GM18507 (cell line): ENCODE measurements at places on chromosomes 5 and 9.

- DNase-seq: no peak
Observed at GRCh38 chr9:95678759-95679158, 162.0 kb upstream of the PTCH1 start.

GRCh38 chr9:406886-407654 is 192.4 kb downstream of the DOCK8 start:
- no peak for DNase-seq

DNA sequence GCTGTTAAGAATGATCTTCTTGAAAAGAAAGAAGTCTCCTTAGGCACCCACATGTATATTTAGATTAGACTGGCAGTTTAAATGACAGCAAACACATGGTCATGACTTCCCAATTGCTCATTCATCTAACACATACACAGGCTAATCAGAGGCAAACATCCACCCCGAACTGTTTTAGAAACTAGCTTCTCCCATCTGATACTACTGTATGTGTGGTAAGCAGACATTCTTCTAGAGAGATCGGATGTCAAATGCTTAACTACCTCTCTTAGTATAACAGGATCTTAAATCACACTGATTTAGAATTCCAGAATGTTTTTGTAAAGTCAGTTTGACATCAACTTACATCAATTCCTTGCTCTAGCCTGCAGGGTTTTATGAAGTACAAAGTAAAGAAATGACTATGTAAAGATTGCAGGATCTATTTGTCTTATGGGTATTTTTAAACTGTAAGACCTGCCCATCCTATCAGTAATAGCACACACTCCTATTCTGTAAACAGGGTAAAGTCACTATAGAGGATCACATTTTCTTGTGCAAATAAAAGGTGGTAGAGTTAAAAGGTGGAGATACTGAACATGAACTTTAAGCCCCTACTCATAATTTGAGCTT is 239.7 kb downstream of the MLLT3 start:
- DNase-seq: no peak

GRCh38 chr5:135399794-135400542 is 937 bp upstream of the MACROH2A1 start:
- DNase-seq: no peak

DNA sequence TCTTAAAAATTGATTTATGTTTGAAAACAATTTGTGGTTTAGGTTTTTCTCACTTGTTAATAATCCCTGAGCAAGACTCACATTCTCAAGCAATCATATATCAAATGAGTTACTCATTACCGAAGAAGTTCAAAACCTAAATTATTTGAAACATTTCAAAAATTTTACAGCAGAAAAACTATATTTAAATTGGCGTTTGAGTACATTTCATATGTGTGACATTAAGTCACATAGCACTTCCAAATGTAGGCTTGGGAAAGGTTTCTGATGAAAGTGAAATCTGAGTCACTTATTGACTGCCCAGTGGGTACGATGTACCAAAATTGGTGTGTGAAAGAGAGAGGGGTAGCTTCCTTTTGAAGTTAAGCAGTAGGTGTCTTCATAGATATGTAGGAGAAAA is 411.4 kb upstream of the SGCD start:
- no peak for DNase-seq

DNA sequence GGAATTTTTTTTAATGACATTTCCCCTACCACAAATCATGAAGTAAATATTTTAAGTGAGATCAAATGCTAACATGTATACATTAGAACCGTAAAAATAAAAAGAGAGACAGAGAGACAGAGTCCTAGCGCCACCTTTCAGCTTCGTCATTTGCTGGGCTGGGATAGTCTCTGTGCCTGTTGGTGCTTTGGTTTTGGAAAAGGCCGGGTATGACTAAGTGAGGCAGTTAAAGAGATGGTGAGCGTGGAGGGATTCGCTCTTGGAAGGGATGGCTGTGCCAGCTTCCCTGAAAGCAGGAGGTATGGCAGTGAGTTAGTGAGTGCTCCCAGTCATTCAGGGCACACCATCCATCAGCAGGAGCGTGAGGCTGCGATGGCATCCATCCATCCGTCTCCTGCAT is 729.6 kb upstream of the WWC1 start:
- no peak for DNase-seq

GRCh38 chr5:40365342-40366330 is 314.1 kb upstream of the PTGER4 start:
- DNase-seq: no peak

DNA sequence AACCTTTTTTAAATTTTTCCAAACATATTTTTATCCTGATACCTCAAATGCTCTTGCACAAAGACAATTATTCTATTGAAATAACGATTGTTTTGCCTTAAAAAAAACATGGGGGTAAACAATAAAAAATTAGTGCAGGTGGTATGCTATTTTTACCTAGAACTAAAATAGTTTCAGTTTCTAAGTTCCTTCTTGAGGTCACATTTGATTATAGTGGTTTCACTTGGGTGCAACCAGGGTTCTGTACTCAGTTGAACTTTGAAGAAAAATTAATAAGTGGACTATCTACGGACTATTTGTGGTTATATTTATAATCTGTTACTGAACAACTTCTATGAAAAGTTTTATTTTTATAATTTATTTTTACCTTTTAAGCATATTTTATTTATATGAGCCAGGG is 387.1 kb upstream of the IZUMO3 start:
- DNase-seq: no peak

GRCh38 chr9:70347046-70347445 is 67.4 kb downstream of the KLF9 start:
- DNase-seq: no peak

GRCh38 chr5:136279314-136279713 is 86.0 kb downstream of the TRPC7 start:
- no peak for DNase-seq

DNA sequence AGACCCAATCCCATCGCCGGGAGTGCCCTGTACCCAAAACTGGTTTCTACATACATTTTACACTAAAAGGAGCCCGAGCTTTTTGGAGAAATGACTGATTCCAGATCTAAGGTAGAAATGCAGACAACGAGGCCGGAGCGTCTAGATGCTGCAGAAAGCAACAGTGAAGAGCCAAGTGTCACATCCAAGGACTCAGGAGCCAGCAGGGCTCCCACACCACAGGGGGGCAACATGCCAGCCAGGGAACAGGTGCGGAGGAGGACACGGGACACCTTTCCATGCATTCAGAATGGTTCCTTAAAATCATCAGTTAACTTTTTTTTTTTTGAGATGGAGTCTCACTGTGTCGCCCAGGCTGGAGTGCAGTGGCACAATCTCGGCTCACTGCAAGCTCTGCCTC is 23.1 kb upstream of the NRARP start:
- DNase-seq: no peak

GRCh38 chr5:43855452-43855851 is 252.5 kb downstream of the NNT start:
- no peak for DNase-seq

DNA sequence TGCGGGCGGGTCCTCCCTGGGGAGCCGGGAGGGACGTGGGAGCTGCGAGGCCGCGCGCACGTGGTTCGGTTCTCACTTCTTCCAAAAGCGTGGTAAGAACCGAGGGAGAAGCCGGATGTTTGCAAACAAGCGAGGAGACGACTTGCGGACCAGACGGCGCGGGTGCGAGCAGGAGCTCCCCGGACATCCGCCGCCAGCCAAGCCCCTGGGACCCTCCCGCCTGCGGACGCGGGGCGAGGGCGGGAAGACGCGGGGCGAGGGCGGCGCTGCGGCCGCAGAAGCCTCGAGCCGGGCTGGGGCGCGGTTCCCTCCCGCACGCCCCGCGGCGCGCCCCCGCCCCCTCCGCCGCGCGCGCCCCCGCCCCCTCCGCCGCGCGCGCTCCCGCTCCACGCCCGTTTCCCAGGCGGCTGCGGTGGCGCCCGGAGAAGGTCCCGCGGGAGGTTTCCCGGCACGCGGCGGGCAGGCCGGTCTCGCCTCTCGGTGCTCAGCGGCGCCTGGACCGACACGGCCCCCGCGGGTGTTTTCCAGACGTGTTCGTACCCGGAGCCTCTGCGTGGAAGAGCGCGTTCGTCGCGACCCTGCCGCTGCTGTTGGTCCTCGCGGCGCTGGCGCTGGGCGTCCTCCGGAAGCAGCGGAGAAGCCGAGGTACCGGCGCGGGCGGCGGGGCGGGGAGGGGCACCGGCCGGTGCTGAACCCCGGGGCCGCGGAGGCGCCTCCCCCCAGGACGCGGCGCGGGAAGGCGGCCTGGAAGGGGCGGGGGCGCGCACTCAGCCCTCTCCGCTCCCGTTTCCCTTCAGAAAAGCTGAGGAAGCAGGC is 12.8 kb downstream of the BTNL9 start:
- DNase-seq: no peak

DNA sequence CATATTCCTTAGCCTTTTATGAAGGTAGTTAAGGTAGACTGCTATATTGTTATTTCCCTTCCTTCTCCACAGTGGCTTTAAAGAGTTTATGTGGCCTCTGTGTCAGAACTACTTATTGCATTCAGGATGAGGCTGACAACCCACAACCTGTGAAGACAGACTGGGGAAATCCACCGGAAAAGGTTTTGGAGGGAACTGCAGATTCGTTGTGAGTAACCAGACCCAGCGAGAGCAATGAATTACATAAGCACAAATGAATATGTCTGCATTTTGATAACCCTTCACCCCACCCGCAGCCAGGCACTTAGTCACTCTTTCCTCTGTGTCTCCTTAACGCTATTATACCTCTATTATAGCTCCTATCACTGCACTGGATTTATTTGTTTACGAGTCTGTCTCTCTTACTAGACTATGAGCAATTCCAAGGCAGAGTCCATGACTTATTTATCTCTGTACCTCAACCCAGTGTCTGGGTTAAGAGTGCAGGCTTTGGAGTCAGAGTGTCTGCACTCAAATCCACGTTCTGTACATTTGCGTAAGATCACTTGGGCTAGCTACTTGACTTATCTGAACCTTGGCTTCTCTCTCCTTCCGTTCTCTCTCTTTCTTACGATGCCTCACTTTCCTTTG is 19.2 kb downstream of the KCTD16 start:
- no peak for DNase-seq

GRCh38 chr5:162699361-162699760 is 631.8 kb downstream of the GABRG2 start:
- no peak for DNase-seq

GRCh38 chr5:133559960-133560359 is 52.4 kb downstream of the FSTL4 start:
- no peak for DNase-seq

- no peak for DNase-seq
Observed at GRCh38 chr5:55850839-55851674, at the start of gene IL31RA. IL31RA (plus strand) TSS chr5:55851357; CDS start chr5:55851571, 214 bp downstream.

DNA sequence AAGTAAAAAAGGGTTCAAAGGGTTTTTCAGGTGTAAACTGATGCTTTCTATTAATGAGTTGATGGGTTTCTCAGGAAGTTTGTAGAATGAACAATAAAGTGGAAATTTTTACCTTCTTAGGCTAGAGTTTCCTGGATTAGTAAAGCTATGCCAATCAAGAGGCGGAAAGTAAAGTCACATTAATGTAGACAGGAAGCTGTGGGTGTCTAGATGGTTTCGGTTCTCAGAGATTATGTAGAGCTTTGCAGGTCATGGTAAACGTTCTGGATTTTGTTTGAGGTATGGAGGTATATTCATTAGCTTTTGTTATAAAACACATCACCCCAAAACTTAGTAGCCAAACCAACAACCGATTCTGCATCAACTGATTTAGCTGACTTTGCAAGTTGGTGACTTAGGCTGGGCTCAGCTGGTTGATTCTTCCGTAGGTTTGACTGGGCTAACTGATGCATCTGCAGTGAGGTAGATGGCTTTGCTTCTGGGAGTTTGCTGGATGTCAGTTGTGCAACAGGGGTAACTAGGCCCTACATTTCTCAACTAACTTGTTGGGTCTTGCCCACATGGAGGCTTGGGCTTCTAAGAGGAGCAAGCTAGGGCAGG is 273.8 kb downstream of the MSX2 start:
- no peak for DNase-seq

GRCh38 chr9:33221568-33221884 is 18.4 kb upstream of the SPINK4 start:
- DNase-seq: no peak

DNA sequence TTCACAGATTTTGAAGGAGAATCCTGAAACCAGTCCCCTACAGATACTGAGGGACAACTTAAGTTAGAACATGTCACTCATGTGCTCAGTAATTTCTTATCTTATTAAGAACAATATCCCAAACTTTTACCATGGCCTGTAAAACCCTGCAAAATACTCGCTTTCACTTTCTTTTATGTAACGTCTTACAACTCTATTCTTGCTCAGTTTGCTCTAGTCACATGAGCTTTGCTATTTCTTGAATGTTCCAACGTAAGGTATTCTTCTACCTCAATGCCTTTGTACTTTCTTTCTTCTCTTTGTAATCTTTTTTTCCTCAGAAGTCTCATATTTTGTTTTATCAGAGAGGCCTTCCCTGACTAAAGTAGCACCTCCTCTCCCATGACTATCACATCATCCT is 14.1 kb downstream of the TMEM38B start:
- no peak for DNase-seq

DNA sequence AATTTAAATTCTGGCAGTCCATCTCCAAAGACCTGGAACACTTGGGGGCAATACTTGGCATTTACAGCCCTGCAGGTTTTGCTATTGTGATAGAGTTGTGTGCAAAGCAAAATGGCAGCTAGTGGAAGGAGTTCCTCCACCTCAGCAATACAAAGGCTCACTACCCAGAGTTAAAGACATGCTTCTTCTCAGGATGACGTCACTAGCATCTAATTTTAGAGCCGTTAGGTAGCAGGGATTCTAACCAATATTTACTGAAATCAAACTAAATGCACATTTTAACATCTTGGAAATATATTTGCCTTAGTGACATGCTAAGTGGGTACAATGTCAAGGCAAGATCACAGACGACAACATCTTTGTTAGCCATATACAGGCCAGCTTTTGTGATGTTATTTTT is 261.6 kb downstream of the MAN2A1 start:
- no peak for DNase-seq

DNA sequence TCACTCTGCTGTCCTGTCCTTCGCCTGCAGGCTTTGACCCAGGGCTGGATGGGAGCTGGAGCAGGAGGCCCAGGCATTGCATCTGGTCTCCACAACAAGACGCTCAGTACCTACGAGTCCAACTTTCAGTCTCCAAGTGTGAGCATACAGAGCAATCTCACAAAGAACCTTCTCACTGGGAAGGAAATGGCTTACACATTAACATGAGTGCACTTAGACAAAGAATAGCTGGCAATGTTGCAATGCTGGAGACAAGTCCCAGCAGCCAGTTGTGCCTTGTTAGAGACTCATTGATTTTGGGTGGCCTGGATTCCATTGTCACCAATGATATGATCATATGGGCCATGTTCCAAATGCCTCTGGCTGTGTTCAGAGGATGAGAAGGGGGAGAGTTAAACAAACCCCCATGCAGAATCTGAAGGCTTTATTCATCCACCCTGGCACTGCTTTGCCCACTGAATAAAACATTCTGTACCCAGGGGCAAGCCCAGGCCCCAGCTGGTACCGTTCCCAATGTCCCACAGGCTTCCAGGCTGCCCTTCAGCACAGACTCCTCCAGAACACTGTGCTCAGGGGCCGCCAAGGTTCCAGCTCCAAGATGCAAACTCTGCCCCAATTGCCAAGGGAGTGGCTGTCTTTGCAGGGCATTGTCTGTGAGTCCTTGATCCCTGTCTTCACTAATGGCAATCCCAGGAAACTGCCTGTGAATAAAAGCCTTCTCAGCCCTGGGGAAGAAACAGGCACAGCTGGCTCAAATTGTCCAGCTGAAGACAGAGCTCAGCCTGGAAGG is 185.5 kb downstream of the HSD17B3 start:
- DNase-seq: no peak

GRCh38 chr5:134249469-134250379 is 23.9 kb upstream of the PPP2CA start:
- no peak for DNase-seq
